ENCODE measurements at places on chromosomes 3 and 15.

GRCh38 chr3:65545429-65545828, 493.3 kb downstream of the MAGI1 start:
- no peak for DNase-seq

DNA sequence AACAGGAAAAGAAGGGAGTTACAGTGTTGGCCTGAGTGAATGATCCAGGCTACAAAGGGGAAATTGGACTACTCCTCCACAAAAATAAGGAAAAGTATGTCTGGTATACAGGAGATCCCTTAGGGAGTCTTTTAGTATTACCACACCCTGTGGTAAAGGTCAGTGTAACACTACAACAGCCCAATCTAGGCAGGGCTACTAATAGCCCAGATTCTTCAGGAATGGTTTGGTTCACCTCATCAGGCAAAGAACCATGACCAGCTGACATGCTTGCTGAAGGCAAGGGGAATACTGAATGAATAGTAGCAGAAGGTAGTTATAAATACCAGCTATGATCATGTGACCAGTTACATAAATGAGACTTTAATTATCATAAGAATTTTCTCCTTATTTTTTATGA, 372.6 kb upstream of the ATP11B start:
- no peak for DNase-seq

DNA sequence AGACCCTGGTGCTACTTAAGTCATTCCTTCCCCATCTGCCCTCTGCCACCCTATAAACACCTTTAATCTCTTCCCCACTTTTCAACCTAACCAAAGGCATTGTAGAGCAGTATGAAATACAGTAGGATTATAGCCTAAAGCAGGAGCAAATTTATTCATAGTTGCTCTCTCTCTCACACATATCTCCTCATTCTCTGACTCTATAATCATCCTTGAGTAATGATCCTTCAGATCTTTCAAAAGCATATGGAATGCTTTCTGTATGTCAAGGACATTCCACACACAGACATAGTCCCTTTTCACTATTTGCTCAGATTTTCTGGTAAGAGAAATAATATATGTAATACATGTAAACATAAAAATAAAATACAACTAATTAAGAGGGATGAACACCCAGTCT, 54.1 kb downstream of the TRPC1 start:
- DNase-seq, result no peak

- no peak for DNase-seq
These were observed 1.7 kb upstream of the CCR8 start for GRCh38 chr3:39327746-39328349.

GRCh38 chr3:72388644-72389043, 459.6 kb downstream of the SHQ1 start:
- no peak for DNase-seq

DNA sequence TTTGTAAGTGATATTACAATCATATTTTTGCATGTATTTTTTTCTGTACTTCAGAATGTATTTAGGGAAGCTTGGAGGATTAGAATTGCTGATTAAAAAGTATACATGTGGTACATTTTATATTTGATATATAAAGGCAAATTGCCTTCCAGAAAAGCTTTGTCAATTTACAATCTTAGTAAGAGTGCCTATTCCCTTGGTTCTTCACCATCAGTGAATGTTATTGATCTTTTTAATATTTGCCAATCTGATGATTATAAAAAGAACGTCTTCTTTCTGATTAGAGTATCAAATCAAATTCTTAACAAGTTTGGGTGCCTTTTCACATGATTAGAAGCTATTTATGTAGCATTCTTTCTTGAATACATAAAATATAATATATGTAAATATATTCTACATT, 9.1 kb downstream of the WDR49 start:
- no peak for DNase-seq

DNA sequence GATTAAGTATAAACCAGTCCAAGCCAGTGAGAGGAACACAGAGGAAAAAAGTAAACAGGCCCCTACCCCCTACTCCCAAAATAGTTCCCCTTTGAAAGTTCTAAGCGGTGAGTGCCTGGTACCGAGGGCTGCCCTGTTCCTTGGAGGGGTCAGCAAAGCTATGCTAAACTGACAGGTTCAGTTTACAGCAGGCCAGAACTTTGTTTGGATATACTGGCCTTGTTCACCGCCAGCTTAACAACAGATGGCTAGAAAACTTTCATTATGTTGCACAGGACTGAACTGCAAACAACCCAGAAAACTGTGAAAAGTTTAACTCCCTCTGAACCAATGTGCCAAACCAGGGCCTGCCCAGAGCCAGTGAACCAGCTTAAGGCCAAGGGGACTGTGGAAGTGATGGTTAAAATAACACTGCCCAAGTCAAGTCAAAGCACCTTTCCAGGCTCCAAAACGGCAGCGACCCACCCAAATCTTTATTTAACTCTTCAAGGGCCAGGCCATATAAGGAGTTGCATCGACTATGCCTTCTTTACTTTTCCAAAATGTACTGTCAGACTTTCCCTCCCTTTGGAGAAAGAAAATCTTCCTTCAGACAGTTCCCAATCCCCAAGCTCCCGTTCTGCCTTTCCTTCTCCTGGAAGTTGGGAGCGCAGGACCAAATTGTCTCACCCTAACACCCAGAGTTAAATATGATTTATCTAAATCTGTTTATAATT, 448.0 kb downstream of the FOXP1 start:
- no peak for DNase-seq

DNA sequence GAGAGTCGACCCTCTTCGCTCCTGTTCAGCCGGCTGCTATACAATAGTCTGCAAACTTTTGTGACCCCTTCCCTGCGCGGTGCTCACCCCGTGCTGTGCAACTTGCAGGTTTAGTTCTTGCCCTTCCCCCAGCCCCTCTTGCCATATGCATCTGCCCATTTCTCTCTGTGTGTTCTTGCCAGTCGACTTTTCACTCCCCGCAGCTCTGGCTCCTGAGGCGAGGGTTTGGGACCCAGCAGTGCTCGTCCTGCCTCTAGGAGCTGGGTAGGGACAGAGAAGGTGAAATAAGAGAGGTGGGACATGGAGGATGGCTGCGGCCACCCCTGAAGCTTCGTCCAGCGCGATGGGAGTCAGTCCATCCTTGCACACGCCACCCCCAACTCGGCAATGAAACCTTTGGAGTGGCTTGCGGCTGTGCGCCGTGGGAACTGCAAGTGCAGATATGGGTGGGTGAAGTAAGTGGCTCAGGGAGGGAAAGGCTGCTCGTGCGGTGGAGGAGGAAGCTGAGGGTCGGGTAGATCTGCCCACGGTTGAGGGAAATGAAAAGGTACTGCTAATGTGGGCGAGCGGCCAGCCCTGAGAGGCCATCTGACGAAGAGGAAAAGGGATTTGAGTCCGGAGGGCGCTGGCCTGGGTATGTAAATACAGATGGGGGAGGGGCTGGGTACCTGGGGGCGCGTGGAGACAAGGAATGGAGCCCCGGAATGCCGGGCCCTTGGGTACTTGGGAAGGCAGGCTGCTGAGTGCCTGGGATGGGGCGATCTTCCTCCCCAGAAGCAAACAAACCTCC, 1.0 kb downstream of the LRRC3B start:
- DNase-seq, result no peak

DNA sequence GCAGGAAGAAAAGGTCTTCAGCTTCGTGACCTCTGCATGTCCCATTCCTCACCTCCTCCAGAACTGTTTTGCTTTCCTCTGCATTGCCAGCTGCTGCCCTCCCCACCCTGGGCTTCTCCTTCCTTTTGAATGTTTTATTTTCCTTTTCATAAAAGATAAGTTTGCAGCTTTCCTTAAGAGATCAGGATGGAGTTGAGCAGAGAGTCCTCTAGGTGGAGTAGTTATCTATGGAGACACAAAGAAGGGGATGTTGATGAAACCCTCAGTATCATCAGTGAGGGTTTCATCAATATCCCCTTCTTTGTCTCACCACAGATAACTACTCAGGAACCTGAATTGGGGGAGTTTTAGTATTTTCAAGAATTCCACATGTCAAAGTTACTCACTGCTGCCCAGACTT, 19.0 kb upstream of the SLC25A36 start:
- DNase-seq, result no peak

GRCh38 chr3:122356402-122356801, 26.6 kb downstream of the MIX23 start:
- no peak for DNase-seq

GRCh38 chr15:90482124-90483011, 47.4 kb upstream of the CRTC3 start:
- no peak for DNase-seq

- DNase-seq, result no peak
These were observed 708 bp upstream of the GCHFR start for GRCh38 chr15:40762919-40763800.

DNA sequence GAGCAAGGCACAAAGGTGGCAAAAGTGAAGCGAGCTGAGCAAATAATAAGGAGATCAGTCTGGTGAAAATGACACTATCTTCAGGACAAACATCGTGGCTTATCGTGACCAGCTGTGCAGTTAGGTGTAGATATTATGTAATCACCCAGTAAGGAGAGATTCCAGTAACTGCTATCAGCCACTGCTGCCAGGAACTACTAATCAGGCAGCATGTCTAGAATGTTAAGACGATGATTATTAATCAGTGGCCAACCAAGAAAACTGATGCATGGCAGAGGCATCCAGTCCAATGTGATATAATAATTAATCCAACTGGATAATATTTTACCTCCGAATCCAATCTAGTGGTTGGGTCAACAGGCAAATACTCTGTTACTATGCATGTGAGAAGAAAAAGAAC, 252.7 kb upstream of the ZPLD1 start:
- DNase-seq, result no peak

GRCh38 chr3:175558261-175558660, 699.1 kb downstream of the NAALADL2 start:
- no peak for DNase-seq

DNA sequence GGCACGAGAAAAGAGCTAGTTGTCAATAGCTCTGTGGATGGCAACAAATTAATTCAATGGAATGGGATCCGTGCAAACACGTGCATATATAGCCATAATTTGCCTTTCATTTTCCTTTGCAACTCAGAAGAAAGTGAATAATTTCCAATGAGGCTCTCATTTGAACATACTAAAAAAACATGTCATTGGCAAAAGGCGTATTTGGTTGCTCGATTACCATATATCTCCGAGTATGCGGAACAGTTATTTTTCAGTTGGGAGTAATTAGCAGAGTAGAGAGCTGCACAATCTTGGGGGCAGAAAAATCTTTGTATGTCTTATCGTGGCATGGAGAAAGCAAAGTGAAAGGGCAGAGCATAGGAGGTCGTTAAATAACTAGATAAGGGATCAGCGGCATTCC, 257.4 kb downstream of the SV2B start:
- DNase-seq, result no peak

GRCh38 chr15:48096813-48097212, 24.0 kb upstream of the SLC24A5 start:
- DNase-seq, result no peak

GRCh38 chr3:72974956-72975355, 21.7 kb upstream of the PPP4R2 start:
- no peak for DNase-seq

GRCh38 chr3:178513546-178514380, 22.5 kb upstream of the KCNMB2 start:
- no peak for DNase-seq

DNA sequence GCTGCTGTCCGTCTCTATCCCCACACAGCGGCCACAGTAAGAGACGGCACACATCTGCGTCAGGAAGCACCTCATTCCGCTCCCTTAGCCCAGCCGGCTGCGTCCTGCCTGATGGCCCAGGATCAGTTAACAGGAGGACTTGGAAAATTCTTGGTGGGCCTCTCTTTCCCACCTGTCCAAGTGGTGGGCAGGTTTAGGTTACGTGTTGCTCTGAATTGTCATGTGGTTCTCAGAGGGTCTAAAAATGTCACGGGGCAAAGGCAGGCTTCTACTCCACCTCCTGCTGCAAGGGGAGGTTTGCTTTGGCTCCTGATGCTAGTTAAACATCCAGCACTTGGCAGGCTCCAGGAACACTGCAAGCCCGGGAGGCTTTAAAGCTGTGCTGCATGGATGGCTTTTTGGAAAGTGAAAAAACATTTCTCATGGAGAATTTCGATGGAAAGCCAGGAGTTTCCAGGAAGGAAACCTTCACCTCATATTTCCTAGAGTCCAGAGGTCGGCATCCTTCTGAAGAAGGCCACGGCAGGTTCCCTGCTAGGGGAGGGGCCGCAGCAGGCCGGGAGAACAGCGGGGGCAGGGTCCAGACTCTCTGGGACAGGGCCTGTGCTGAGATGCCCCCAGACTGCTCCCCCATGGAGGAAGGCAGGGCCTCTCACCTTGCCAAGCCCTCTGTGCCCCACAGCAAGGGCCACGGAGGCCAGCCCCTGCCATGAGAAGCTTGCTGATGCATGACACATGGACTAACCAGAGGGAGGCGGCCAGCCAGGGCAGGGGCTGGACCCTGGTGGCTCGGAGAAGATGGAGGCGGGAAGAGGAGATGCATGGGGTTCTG, 10.8 kb downstream of the CTSH start:
- no peak for DNase-seq

- DNase-seq, result no peak
These were observed 4.0 kb downstream of the EPHB3 start for GRCh38 chr3:184565421-184566211.

GRCh38 chr3:58487140-58487886, 4.6 kb upstream of the KCTD6 start:
- no peak for DNase-seq

DNA sequence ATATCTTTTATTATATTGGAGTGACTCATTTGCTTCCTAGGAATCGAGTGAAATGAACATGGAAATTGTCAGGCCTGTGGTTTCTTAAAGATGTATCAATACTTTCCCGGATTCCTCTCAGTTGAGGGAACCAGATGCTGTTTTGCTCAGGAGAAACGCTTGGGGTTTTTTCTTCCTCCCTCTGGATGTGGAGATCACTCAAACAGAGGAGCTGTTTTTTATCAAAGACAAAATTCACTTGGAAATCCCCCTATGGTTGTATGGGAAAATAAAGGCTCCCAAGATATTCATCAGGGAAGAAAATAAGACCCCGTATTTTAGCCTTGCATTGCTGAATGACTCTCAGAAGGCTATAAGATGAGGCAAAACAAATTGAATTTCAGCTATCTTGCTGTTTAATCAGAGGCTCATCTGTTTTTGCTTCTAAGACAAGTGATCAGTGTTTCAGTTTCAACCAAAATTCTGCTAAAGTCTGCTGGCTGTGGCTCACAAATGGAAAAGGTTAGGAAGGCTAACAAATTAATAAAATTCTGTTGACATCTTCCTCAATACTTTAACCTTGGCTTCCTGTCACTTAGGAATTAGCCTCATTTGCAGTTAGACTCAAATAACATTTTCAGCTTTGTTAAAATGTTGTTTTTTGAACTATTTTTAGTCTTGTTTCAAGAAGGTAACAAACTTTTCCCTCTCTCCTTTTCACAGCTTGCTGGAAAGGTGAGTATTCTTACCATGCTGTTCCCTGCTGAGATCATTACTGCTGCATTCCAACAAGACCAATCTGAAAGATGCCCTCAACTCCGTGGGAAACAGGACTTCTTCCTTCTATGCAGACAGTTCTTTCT, 83.6 kb downstream of the COL6A5 start:
- no peak for DNase-seq

DNA sequence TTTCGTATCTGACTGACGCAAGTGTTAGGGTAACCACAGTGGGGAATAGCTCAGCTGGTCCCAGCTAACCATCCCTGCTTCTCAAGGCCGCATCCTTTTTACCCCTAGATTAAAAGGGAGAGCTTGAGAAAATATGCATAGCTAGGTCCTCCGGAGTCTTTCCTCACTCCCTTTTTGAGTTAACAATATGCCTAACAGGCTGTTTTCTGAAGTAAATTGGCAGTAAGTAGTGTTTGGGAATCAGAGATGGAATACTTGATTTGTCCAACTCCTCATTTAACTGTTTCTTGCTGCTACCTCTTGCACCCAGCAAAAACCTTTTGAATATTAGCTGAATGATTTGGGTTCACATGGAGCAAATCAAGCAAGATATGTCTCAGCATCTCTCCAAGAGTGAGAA, 326.1 kb downstream of the LPP start:
- DNase-seq, result no peak

GRCh38 chr3:128011140-128011539, 41.1 kb upstream of the SEC61A1 start:
- DNase-seq, result no peak

All from stimulated activated CD8-positive, alpha-beta memory T cell treated with anti-CD3 and anti-CD28 coated beads, Interleukin-7, amount 100 ng/mL, for 1 hour (primary cell).